ENCODE measurements at places on chromosomes 12 and 14.

DNA sequence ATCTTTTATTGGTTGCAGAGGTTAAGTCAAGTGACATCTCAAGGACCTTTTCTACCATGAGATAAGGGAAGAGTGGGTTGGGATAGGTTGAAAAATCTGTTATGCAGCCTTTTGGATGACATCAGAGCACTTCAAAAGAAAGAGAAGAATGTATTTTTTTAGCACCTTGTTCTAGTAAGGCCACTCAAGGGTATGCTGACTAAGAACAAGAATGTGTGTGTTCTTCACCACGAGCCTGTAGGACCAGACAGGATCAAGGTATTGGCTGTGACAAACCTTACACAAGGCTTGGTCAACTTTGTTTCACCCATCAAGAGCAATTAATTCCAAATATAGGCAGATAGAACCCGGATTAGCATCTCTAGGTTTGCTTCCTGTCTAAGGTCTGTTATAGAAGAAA, 142.5 kb downstream of the SAMD4A start:
- DNase-seq: no peak

GRCh38 chr12:89568484-89568883, 42.6 kb upstream of the POC1B start:
- DNase-seq: no peak

DNA sequence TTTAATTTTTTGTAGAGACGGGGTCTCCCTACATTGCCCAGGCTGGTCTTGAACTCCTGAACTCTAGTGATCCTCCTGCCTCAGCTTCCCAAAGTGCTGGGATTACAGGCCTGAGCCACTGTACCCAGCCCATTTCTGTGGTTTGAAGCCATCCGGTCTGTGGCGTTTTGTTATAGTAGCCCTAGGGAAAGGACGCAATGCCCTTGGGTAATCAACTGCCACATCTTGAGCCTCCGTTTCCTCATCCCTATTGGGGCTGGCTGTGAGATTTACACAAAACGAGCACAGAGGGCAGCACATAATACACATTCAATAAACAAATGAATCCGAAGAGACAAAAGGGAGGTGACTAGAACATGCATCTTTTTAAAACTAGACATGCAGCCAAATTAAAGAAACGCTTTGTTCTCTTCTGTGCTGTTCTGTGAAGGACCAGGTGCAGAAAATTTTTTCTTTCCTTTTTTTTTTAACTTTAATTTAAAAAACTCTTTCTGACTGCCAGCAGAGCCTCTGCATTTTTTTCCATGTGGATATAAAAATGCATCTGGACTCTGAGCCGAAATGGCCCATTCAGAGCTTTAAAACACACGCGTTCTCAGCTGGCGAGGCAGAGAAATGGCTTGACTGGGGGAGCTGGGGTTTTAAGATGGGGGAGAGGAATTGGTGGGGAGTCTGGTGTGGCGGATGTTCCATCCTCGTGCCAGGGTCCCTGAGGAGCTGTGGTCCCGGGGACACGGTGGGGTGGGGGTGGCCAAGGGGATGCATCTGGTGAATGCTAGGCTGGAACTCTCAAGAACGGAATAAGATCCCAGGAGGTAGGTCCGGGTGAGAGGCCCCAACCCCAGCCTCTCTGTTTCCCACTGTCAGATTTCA, 119.0 kb downstream of the RBM19 start:
- no peak for DNase-seq

GRCh38 chr14:105165761-105166485, 2.7 kb downstream of the JAG2 start:
- no peak for DNase-seq

DNA sequence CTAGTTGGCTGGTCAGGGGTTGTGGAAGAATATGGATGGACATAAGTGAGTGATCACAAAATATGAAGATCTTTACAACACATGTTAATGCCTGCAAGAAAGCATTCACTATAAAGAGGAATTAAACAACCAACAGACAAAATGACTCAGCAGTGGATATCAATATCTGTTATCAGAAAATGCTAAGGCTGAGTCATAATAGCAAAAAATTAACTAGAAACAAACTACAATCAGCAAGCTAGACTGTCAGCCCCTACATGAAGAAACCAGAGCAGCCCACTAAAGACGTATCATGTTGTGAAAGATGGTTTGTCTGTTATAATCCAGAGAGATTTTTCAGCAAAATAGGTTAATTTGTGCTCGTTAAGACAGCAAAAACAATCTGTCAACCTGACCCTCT, 472.9 kb downstream of the NELL2 start:
- no peak for DNase-seq

DNA sequence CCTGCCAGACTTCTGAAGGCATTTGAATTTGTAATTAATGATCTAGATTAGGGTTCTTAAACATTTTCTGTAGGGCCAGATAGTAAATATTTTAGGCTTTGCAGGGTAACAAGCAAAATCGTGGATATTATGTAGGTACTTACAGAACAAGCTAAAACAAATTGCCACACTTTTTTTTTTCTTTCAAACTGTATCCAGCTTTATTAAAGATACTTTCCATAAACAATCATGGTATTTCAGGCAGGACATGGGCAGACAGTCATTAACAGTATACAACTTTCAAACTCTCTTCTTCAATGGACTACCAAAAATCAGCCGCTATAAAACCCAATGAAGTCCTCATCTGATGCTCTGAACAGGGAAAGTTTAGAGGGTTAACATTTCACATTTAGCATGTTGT, 9.6 kb downstream of the TRMT5 start:
- no peak for DNase-seq

DNA sequence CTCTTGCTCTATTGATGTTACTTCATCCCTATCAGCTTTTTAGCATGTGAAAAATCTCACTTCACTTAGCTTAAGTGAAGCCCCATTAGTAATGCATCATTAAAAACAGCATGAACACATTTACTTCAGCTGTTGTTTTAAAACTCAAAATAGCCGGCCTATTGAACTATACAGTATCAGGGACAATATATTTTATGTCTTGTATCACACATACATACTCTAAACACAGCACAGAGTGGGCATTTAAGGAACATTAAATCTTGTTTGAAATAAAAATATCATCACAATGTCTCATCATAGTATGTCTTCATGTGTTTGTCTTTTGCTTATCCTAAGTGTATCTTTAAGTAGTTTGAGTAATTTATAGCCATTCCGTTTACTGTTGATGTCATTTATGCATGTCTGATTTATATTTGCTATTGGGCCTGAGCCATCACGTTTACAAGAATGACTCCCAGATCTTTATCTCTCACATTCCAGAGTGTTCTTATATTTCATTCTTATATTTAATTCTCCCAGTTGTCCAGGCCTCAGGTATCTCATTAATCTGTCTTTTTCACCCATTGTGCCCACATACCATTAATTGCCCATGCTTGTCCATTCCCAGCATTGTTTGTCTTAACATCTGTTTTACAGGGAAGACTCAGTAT, 57.5 kb downstream of the ARHGAP5 start:
- DNase-seq: no peak

DNA sequence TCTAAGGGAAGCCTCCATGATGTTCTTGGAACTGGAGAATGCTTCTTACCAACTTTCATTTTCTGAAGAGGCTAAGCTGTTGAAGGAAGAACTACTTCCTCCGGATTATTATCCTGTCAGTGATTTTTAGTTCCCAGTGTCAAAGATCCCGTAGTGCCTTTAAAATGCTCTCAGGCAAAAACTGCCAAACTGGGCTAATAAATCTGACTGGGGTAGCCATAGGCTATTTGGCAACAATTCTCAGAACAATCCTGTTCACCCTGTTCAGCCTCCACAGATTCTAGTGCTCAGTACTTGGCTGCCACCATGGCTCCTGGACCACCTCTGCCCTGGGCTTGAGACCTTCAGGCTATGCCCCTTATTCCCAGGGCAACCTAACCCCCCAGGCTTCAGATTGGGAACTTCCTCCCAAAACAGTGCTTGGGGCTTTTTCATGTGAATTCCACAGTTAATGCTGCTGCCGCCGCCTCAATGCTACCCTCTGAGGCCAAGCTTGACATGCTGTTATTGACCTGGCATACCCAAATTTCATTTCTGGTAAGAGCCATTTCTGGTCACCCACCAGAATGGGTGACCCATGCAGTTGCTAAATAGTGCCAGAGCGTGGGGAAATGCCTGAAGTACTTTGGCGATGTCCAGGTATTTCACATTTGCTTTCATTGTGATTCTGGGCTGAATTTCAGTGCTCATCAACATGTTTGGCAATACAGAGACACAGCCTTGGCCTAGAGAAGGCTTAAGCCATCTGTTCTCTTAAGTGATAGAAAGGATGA, 110.0 kb upstream of the ARHGAP5 start:
- no peak for DNase-seq

GRCh38 chr12:108826807-108827721, 30.3 kb downstream of the SSH1 start:
- no peak for DNase-seq

DNA sequence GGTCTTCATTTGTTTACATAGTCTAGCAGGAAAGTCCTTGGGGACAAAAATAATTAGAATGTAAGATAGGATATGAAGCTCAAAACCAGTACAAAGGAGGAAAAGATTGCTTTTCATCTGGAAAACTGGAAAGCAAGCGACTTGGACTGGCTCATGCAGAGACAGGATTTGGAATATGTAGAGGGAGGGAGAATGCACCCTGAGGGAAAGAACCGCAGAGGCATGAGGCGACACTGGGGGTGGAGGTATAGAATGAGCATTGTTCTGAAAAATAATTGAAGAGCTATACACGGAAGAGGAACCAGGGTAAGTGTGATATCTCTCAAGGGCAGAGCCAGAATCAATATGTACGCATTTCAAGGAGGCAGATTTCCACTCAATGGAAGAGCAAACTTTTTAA, 85.5 kb downstream of the PLEKHG3 start:
- no peak for DNase-seq

DNA sequence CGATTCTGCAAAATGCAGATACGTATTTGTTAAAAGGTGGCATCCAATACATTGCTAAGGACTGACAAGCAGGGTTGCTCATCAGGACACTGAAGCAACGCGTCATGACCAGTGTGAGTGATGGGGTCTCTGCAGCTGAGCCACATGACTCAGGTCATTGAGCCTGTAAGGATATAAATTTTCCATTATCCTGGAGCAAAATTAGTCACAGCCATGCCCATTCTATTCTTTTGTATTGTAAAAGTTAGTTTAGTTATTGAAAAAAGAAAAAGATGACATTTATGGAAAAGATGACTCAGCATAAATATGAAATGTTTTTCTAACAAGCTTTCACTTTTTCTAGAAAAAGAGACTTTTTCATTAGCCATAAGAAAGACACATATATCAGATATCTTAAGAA, 268.0 kb upstream of the TMEM132C start:
- DNase-seq: no peak

DNA sequence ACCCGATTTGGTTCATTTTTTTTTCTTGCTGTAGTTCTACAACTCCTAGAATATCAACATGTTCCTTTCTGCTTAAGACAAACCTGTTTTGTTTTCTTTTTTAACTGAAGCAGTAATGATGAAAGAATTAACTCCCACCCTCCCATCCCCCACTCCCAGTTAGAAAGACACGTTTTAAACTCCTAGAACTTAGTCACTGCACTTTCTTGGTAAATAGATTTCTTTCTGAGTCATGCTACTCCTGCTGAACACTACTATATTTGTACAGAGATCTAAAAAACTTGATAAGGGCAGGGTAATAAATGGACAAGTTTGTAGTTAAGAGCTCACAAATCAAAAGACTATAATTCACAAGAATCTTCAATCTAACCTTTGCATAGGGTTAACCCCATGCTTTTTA, 118.9 kb upstream of the PTPRB start:
- DNase-seq: no peak

- no peak for DNase-seq
Observed at GRCh38 chr12:104275689-104276088, 27.9 kb upstream of the EID3 start.

GRCh38 chr12:76277480-76277879, 70.7 kb downstream of the BBS10 start:
- DNase-seq: no peak

GRCh38 chr12:13229504-13229903, 33.0 kb downstream of the EMP1 start:
- DNase-seq: no peak

Data from stimulated activated CD8-positive, alpha-beta memory T cell treated with anti-CD3 and anti-CD28 coated beads, Interleukin-7, amount 100 ng/mL, for 24 hours (primary cell).